ENCODE measurements at places on chromosomes 3 and 15. TPM values are rescaled to one million over a fixed set of nuclear protein-coding genes. Genes with fewer than 3 reads are reported as not detected.

SRGAP3 gene
- 5.2 TPM for total RNA-seq

C2CD4A gene
- total RNA-seq: 0.06 TPM

SATB1 gene
- total RNA-seq: 32.6 TPM

SCAMP2 gene
- 15.2 TPM for total RNA-seq

SHC4 gene
- total RNA-seq: 1.1 TPM

FOXL2 gene
- not detected for total RNA-seq
